GM23248 (cell line): ENCODE measurements at places on chromosomes 7 and 10.

DNA sequence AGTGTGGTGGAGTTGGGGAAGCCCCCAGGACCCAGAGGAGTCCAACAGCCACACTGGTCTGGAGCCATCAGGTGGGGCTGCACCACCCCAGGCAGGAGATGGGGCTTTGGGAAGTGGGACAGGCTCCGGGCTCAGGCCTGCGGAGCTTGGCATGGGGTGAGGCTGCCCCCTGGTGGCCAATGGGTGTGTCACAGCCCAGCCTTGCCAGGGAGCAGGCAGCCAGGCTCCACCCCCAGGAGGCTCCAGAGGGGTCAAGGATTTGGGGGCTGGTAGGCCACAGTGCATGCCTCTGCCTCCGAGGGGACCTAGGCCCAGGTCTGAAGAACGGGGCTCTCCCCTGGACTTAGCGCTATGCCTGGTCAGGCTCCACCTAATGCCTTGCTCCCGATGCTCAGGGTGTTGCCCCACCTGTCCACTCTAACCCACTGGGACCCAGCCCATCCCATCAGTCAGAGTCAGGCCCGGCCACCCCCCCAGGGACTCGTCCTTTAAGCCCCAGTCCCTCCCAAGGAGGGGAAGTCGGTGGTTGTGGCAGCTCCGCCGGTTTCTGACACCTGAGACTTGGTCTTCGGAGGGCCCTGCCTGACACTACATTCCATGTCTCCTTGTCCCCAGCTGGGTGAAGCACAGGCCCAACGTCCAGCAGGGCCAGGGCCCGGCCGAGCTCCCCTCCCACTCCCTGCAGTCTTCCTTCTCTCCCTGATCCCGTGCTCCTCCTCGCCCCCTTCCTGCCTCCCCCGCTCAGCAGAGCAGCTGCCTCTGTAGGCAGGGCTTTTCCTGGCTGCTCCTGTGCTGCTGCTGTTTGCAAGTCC is 11.3 kb upstream of the SAMD8 start:
- peak; percentile 73 for DNase-seq

DNA sequence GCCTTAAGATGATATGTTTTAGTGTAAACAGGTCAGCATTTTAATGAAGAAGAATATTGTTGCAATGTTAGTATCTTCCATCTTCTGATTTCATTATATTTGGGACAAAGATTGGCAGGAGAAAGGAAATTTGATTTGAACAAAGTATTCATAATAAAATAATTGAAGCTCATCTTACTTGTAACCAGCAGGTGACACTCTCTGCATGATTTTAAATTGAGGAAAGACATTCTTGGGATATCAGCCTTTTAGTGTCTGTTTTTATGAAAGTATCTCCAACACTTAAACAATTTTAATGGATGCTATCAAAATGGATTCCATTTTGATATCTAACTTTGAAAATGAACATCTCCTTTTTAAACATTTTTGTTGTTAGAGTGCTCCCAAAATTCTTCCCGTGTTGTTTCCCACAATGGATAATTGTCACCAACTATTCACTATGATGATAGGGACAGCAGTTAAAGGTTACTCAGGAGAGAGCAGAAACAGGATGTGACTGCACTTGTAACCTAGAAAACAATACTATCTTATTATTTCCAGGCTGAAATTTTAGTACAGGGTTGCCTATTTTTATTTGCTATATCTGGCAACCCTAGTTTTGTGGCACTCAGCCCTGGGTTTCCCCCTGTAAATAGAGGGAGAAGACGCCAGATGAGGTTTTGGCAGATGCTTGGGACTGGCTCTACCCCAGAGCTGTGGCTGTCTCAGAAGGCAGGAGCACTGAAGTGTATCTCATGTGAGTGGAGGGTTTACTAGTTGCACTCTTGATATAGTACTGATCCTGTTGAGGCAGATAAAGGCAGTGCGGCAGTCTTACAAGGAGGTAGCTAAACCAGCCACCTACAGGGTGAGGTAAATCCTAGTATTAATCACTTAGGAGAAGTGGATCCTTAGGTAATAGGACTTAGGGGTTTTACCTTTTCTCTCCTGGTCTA is 31.0 kb upstream of the ABCB4 start:
- peak; percentile 52 for DNase-seq

GRCh38 chr10:21527598-21528235 is 2.2 kb upstream of the SKIDA1 start:
- DNase-seq = peak; percentile 64

DNA sequence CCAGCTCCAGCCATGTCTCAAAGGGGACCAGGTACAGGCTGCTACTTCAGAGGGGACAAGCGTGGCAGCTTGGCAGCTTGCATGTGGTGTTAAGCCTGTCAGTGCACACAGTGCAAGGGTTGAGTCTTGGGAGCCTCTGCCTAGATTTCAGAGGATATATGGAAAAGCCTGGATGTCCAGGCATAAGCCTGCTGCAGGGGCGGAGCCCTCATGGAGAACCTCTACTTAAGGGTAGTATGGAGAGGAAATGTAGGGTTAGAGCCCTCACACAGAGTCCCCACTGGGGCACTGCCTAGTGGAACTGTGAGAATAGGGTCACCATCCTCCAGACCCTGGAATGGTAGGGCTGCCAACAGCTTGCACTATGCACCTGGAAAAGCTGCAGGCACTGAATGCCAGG is 7.7 kb upstream of the NT5C3A start:
- DNase-seq = no peak

DNA sequence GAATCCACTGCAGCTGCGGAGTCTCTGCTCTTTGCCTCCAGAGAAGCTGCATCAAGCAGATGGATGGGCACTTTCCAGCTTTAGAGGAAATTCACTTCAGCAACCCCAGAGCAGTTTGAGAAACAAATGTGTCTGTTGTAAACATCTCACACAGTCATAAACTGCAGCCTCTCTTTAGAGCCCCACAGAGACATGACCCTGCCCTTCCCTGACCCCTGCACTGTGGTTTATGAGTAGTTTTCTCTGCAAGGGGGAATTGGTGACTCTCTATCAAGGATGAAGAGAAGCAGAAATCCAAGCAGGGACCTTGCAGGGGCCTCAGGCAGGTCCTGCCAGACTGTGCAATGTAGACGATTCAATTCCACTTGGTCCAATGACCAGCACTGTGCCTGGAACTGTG is 160.2 kb downstream of the SH2D4B start:
- DNase-seq = no peak
